ENCODE measurements at places on chromosomes 3 and 15. TPM values are rescaled to one million over a fixed set of nuclear protein-coding genes. Genes with fewer than 3 reads are reported as not detected.

Gene SLC2A2
- total RNA-seq: not detected

Gene TM4SF18
- 3.1 TPM for total RNA-seq

Gene NANOGP8
- total RNA-seq: 0.95 TPM

Gene LSAMP
- 2.8 TPM for total RNA-seq

Gene STRIT1
- not detected for total RNA-seq

Gene DLEC1
- 0.08 TPM for total RNA-seq

Gene DLL4
- 4.2 TPM for total RNA-seq

Gene OGG1
- total RNA-seq: 27.2 TPM

Gene CEP152
- total RNA-seq: 2.9 TPM

Gene SH2D7
- not detected for total RNA-seq

Gene SEMA3G
- total RNA-seq: 31.6 TPM

Gene PAK6
- total RNA-seq: 83.9 TPM

Gene ECE2
- total RNA-seq: not detected

Gene MESP1
- total RNA-seq: 1.7 TPM

Gene UNC13C
- total RNA-seq: 0.08 TPM

Gene RASGRP1
- 20.6 TPM for total RNA-seq

Gene SLC51A
- not detected for total RNA-seq

Gene ACKR4
- total RNA-seq: 4.3 TPM

Gene SAMD7
- not detected for total RNA-seq

Gene CD200
- 7.5 TPM for total RNA-seq

Gene RNU5B-1
- not detected for total RNA-seq

Gene CPLX3
- total RNA-seq: 0.17 TPM

Gene TRPM1
- total RNA-seq: 1.3 TPM

Gene PLA2G4E
- total RNA-seq: 49.8 TPM

Gene PLA1A
- total RNA-seq: 0.34 TPM

Gene ST8SIA2
- not detected for total RNA-seq

Gene MITF
- 15.3 TPM for total RNA-seq

Gene PTX3
- 1.5 TPM for total RNA-seq

Gene DBR1
- 13.9 TPM for total RNA-seq

Gene GOLGA8J
- total RNA-seq: not detected

Gene SLC33A1
- 19.4 TPM for total RNA-seq

Gene ARGFX
- total RNA-seq: not detected

Gene SCG5
- 0.81 TPM for total RNA-seq

Gene ANKRD34C
- total RNA-seq: not detected

Measured in lower leg skin (tissue), 4 donors.